Stimulated activated CD4-positive, alpha-beta T cell treated with anti-CD3 and anti-CD28 coated beads, Interleukin-1b, Interleukin-23, amount 100 ng/mL, for 24 hours (primary cell): ENCODE measurements at places on chromosomes 16 and 17.
A peak's percentile ranks its signal among the peaks of the same experiment; 100 is the strongest.

DNA sequence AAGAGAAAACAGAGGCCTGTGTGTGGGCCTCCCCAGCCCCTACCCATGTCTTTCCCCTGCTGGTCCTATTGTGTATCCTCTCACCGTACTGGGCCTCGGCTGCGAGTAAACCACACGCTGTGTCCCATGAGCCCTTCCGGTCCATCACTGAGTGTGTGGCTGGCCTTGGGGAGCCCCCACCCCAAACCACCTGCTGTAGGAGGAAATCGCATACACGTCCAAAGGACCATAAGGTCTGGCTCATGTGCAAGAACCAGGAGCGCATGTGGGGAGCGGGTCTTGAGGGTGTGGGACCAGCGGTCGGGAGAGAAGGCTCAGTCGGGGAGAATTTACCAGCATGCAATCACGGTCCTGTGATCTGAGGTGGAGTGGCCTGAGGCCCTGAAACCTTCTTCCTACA lies 38.4 kb upstream of the DNAH17 start:
- DNase-seq: no peak

GRCh38 chr17:29390851-29391631 lies 878 bp downstream of the TAOK1 start:
- DNase-seq: no peak

DNA sequence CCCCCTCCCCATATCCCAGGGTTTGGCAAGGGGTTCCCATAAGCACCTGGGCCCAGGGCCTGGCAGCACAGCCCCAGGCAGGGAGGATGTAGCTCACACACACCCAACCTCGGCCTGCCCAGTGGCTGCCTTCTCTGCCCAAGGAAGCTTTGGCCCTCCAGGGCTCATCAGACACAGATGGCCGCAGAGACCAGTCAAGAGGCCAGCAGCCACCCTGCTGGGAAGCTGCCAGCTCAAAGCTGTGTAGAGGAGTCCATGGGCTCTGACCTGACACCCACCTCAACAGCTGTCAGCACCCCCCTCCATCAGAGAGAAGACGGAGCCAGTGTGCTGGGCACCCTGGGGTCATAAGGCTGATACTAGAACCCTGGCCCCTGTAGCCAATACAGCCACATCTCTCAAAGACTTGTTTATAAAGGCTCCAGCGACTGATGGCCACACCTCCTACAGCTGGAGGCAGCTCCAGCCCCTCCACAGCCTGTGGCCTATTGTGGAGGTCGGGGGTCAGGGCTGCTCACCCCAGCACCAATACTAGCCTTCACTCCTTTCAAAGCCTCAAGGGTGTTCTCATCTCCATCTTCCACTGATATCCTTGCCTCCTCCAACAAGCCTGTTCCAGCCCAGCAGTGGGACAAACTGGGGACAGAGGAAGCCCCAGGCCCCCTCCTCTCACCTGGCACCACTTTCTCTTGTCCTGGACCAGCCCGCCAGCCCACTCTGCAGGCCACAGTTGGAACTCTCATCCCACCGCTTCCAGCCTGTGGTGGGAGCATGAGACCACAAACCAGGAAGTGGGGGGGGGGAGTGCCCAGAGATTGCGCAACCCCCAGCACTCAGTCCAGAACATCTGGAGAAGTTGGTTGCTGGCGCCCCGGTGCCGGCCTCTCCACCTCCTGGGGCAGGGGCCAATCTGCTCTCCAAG lies 2.2 kb upstream of the MPG start:
- no peak for DNase-seq

DNA sequence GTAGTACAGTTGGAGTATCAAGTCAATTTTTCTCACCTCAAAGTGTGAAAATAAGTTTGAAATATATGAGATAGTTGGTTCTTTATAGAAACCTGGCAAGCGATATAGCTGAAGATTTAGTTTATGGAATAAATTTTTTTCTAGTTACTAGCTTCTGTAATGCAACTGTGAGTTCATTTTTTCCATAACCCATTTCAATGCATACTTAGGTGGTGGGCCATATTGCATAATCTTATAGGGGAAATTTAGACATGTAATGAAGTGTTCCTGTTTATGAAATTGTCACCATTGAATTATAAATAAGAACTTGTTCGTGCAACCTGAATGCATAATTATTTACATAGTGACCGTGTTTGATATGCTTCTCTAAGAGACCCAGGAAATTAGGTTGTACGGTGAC lies 9.0 kb downstream of the MOSMO start:
- no peak for DNase-seq

- DNase-seq: no peak
These were observed 6.5 kb upstream of the NCBP3 start for GRCh38 chr17:3852561-3852960.

- DNase-seq: no peak
These were observed 25.5 kb upstream of the TBX4 start for GRCh38 chr17:61426482-61427304.

DNA sequence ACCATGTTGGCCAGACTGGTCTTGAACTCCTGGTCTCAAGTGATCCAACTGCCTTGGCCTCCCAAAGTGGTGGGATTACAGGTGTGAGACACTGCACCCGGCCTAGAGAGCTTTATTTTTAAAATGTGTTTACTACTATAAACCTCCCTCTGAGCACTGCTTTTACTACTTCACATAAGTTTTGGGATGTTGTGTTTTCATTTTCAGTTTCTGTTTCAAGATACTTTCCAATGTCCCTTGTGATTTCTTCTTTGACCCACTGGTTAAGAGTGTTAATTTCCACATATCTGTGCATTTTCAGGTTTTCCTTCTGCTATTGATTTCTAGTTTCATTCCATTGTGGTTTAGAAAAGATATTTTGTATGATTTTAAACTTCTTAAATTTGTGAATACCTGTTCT lies 74.4 kb downstream of the NETO2 start:
- no peak for DNase-seq

GRCh38 chr17:4897198-4897687 lies 2.1 kb upstream of the C17orf107 start:
- DNase-seq: no peak

- DNase-seq: no peak
These were observed 20.1 kb downstream of the EPOP start for GRCh38 chr17:38654411-38655398.

DNA sequence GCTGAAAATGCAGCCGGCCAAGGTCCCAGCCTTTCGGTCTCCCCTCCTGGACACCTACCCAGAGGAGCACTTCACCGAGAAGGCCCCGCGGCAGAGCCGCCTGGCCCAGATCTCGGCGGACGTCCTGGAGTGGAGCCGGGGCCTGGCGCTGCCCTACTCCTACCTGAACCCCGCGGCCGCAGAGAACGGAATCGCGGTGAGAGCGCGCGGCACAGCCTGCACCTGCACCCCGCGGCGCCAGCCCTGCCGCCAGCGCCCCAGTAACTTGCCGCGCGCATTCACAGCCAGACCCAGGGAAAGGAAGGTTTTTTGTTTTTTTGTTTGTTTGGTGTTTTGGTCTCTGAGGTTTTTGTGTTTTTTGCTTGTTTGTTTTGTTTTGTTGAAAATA lies 15.2 kb downstream of the ALOX12B start:
- DNase-seq: no peak

DNA sequence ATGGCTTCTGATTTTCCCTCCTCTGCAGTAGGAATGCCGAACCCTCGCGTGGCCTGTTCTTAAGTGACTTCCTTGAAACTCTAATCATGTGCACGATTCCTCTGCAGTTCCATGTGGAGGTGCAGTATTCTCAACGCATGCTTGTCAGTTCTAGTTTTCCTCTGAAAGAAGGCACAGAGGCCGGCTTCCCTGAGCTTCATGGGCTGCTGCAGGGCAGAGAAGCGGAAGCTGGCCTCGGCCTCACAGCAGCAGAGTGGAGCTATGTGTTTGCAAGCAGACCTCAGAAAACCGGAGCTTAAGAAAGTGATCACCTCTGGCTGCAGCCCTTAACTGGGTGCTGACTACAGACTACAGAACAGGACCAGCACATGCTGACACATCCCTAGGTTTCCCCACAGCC lies 500.7 kb downstream of the GRIN2A start:
- DNase-seq: no peak

GRCh38 chr17:43456661-43457361 lies 27.0 kb upstream of the DHX8 start:
- no peak for DNase-seq

- no peak for DNase-seq
These were observed 112.9 kb downstream of the METRNL start for GRCh38 chr17:83192161-83192788.

- peak; percentile 14 for DNase-seq
These were observed 825 bp downstream of the BLMH start for GRCh38 chr17:30290696-30291542.

DNA sequence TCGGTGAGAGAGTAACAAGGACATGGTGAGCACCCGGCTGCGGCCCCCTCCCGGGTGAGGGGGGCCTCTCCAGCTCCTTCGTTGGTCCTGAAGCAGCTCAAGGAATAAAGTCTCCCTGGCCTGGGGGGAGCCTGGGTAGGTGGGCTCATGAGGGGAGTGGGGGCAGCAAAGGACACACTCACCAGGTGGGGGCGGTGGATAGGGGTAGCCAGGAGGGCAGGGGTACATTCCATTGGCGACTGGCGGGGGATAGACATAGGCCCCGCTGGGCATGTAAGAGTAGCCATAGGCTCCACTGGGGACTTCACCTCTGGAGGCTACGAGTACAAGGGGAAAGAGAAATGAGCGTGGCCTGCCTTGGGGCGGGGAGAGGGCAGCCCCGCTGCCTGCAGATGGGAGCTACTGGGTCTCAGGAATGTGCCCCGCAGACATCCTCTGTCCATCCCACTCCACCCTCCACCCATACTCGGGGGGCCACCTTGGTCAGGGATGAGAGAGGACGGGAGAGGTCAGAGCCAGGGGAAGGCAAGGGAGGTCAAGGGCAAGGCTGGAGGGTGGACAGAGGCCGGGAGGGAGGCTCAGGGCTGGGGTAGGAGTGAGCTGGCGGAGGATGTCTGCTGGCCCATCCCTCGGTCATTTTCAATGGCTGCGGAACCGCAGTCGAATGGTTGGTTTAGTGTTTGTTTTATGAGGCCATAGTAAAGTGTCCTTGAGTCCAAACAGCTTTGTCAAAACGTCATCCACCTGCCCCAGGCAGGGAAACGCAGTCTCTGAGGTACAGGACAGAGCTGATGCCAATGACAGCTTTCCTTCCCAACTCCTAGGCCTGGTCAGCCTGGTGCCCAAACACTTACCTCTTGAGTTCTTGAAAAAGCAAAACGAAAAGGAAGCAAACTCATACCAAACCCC lies 3.7 kb upstream of the UNC13D start:
- DNase-seq: no peak

GRCh38 chr16:66649636-66650205 lies 45.2 kb downstream of the CMTM3 start:
- DNase-seq: no peak

DNA sequence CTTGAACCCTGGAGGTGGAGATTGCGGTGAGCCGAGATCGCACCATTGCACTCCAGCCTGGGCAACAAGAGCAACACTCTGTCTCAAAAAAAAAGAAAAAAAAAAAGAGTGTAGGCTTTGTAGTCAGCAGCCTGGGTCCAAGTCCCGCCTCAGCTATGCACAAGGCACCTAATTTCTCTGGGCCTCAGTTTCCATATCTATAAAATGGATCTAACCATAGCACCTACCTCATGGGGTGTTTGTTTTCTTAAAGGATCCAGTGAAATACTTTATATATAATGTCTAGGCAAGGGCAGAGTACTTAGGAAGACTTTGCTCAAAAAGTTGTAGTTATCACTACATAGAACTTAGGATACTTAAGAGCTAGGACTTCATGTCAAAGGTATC lies 45.4 kb upstream of the NFAT5 start:
- no peak for DNase-seq

GRCh38 chr16:30926937-30927788 lies 3.8 kb downstream of the FBXL19 start:
- DNase-seq: no peak

- DNase-seq: no peak
These were observed 28.5 kb downstream of the SRCIN1 start for GRCh38 chr17:38577244-38577643.

- DNase-seq: no peak
These were observed 74.0 kb downstream of the SEC14L1 start for GRCh38 chr17:77214743-77215142.

DNA sequence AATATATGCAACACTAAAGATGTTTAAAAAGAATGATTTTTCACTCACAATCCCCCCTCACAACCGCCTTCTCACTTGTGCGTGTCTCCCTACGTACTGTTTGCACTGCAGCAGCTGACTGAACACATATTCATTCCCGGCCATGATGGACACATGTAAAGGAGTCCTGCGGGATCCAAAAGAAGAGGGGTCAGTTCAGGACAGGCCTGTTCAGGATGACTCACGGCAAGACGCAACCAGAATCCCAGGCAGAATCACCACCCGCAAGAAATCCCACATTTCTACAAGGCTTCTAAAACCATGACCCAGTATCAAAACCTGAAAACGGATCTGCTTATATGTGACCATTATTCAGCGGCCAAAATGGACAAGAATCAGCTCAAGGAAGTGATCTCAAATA lies 52.3 kb downstream of the CYB5D2 start:
- no peak for DNase-seq

- DNase-seq: no peak
These were observed 6.0 kb upstream of the RBFOX3 start for GRCh38 chr17:79616801-79617200.
